ENCODE measurements at places on chromosomes 7 and 10. TPM values are rescaled to one million over a fixed set of nuclear protein-coding genes. Genes with fewer than 3 reads are reported as not detected.

DNA sequence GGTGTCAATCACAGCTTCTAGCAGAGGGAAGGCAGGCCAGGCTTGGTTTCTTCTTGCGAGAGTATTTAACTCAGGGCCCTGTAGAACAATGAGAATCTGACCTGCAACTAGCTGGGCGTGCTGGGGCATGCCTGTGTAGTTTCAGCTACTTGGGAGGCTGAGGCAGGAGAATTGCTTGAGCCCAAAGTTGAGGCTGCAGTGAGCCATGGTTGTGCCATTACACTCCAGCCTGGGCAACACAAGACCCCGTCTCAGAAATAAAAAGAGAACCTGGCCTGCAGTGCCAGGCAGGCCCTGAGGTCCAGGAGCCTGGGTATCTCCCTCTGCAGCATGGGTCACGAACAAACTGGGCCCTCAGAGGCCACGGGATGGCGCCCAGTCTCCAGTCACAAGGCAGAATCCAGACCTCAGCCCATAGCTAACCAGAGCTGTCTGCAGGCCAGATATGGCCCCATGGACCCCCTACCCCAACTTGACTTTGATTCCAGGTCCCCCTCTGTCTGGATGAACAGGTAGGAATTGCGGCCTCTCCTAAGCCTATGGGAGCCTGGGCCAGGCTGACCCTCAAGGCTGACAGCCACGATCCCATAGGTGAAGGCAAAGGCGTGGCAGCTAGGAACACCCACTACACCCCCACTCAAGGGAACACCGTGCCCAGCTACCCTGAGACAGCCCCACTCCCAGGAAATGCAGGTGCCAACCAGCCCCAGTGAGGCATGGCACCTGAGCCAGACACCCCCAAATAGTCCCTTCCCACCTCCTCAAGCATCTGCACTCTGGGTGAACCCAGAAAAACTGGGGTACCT, 102.7 kb upstream of the TNRC18 start:
- DNase-seq, result no peak

DNA sequence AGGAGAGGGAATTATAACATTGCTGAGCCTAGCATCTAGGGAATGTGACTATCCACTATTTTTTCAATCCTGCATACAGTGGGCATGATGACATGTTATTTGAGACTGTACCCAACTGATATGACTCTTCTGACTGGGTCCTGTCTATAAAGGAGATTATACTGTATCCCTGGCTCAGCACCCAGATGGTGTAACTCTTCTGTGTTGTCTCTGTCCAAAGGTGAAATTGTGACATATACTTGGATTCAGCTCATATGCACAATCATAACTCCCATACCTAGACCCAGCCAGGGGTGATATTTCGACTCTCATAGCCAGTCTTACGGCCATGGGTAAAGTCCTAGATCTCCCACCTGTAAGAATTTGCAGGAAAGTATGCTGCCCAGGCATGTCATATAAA, 59.3 kb downstream of the ZNF736 start:
- no peak for DNase-seq

The HOGA1 gene
- 0.77 TPM for total RNA-seq

- DNase-seq, result no peak
These were observed 9.0 kb downstream of the NSMCE4A start for GRCh38 chr10:121965996-121966395.

The CLDN3 gene
- 0.26 TPM for total RNA-seq

- DNase-seq, result no peak
These were observed 157.1 kb downstream of the TSPAN12 start for GRCh38 chr7:120700796-120701195.

DNA sequence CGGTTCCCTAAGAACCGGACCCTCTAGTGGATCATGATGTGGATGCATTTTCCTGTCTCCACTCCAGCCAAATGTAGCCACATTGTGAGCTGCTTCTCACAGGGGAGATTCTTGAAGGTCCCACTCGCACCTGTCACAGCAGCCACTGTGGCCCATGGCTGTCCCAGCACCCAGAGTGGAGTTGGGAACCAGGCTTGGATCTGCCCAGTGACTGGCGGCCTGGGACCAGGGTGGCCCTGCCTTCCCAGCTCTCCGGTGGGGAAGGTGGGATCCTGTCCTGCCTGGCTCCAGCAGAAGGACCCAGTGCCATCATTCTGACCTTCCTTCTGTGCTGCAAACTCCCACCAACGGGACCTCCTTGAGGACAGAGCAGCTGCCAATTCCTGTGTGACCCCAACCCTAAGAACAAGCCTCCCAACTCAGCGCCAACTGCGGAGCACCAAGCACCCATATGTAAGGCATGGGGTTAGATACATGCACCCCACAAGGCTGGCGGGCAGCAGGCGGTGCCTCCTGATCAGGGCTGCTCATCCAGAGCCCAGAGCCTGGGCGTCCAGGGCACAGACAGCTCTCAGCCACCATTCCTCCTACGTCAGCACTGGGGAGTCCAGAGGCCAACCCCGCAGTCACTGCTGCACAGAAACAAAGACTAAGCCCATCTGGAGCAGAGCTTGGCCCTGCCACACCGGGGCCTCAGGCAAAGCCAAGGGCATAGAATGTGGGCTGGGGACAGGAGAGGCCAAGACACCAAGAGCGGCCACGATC, 28.8 kb downstream of the EBF3 start:
- DNase-seq, result no peak
